NCI-H69 (cell line): ENCODE measurements at places on chromosomes 12 and 14.
A peak's percentile ranks its signal among the peaks of the same experiment; 100 is the strongest.

GRCh38 chr14:51988221-51988620 lies 1.1 kb upstream of the RTRAF start:
- DNase-seq = no peak

DNA sequence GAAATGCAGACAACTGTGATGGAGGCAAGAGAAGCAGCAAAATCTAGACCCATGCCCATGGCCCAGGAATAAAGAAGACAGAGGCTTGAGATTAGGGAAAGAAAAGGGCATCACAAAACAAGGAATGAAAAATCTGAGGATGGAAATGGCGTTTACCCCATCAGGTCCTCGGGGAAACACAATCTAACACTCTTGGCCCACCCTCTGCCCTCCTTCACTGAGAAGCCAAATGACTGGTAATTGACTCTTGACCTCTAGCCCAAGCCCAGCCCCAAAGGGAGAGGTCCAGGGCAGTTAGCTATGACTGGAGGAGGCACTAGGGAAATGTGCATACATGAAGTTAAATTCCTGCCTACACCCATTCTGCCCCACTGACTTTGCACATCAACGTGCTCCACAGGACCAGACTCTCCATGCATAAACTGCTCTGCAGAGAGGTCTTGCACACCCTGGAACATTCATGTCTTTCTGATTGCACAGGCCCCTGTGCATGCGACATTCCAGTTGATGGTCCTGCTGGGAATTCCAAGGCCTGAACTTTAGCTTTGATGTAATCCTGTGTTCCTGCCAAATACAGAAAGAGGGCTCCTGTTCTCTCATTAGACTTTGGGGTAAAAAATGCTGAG lies 5.7 kb downstream of the ZFHX2 start:
- no peak for DNase-seq

- peak; percentile 40 for DNase-seq
Observed at GRCh38 chr14:67883717-67884116, 64.1 kb downstream of the RAD51B start.

- DNase-seq = no peak
Observed at GRCh38 chr14:52837451-52837850, 46.0 kb upstream of the GNPNAT1 start.

DNA sequence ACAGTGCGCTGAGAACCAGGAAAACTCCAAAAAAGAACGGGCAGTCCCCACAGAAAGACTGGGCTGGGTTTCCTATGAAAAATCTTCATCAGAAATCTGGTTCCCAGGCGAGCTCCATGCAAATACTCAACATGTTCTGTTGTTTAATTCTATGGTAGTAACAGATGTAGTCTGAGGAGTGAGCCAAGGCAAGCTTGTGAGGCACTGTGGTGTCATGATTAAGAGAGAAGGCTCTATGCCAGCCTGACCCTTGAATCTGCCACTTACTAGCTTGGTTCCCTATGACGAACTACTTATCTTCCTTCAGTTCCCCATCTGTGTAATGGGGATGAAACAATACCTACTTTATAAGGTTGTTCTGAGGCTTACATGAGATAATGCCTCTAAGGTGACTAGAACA lies 10.7 kb downstream of the POMT2 start:
- no peak for DNase-seq

- DNase-seq = no peak
Observed at GRCh38 chr12:92332552-92332951, 186.9 kb upstream of the BTG1 start.

DNA sequence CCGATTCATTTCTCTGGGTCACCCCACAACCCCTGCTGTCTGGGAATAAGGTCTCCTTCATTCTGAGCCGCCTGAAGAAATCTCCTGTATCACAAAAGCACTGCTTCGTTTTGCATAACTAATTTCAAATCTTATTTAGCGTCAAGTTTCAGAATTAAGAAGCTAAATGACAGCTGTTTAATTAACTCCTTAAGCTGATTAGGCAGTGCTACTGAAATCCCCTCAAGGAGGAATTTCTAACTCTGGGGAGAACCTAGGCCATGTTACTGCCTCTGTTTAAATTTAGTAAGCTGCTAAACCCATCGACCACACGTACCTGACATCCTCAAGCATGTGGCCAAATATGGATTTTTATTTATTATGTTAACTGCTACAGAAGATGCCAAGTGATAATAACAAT lies 373.6 kb downstream of the GLT1D1 start:
- no peak for DNase-seq

DNA sequence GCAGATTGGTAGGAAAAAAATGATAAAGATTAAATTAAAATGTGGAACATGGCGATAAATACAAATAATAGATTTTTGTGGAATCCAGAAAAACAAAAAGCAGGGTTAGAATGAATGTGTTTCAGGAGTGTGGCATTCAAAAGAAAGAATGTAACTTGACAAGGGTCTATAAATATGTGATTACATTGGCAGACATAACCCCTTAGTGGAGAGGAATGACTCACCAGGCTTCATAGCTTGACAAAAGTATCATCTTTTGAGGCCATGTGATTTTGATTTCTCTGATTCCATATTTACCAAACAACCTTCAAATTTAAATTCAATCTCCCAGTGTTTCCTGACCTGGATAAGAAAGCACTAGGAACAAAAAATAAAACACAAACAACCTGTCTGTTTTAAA lies 24.4 kb upstream of the MGST1 start:
- DNase-seq = peak; percentile 46

- peak; percentile 82 for DNase-seq
Observed at GRCh38 chr14:68248481-68249255, 429.1 kb downstream of the RAD51B start.

DNA sequence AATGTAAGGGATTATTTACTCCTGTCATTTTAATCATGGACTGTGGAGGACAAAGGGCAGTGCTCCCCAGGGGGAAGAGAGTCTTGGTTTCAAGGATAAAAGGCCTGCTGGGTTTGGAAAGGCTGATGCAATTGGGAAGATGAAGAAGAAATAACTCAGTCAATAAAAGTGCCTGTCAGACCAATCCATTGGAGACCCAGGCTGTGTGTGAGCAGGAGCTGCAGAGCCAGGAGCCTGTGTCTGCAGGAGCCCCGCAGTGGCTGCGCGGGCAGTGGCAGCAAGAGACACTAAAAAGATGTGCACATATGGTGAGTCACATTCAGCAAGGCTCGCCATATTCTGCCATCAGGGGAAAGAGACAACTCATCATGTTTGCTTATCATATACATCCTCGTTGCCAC lies 90.4 kb downstream of the CRACR2A start:
- peak; percentile 98 for DNase-seq

- DNase-seq = peak; percentile 94
Observed at GRCh38 chr12:54368709-54369596, 4.7 kb upstream of the GPR84 start.

DNA sequence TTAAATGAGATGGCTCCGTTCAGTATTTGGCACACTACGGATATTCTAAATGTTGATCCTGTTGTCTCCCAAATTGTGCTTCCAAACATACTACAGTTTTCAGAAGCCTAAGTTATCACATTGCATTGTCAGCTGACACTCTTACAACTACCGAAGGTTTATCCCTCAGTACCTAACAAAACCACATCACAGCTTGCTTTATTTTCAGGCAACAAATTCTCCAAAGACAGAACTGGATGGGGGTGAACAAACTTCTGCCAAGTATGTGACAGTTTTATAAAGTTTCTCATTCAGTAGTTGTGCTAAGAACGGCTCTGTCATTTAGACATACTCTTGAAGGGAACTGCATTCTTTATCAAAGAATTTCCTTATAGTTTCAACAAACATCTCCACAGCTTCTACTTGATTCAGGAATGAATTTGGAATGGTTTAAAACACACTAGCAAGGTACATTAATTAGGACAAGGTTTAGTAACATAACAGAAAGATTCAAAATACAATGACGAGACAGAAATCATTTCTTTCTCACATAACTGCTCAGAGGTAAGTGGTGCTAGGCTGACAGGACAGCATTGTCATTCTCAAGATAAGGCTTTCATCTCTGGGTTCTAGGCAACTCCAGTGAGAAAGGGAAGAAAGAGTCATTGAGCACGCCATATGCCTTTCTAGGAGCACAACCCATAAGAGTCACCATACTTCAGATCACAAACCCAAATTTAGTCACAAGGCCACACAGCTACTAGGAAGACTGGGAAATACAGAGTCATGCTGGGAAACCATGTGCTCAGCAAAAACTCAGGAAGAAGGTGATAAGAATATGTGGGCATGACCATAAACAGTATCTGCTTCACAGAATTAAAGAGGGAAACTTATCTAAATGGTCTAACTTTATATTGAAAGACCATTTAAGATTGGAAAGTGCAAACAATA lies 100.7 kb downstream of the DUSP6 start:
- DNase-seq = no peak

- peak; percentile 42 for DNase-seq
Observed at GRCh38 chr12:52009081-52009751, 2.5 kb downstream of the TAMALIN start.

DNA sequence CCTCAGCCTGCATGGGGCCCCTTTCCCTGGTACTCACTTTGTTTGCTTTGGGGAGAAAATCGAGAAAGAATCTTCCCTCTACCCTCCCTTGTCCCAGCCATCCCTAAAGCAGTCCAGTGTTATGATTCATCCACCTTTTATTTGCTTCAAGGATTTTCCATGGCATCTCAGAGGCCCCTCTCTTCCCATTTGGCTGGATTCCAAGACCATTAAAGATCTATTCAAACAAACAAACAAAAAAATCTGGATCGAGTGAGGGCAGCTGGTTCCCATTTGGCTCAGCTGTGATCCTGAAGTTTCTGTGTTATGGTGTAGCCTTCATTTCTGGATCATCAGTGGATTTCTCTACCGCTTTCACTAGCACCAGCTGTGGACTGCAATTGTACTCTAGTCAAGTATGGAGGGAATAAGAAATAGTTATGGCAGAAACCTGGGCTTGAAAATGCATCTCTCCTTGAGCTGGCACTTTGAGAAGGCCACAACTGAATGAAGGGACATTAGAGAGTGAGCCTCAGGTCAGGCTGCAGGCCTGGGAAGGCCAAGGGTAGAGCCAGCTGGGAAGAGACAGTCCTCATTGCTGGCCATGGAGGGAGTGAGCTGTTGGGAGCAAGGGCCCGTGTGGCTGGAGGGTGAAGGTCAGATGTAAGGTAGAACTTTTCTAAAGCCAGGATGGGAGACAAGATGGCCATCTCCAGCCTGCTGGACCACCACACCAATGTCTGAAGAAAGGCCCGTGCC lies 13.7 kb downstream of the KRT71 start:
- DNase-seq = peak; percentile 76

DNA sequence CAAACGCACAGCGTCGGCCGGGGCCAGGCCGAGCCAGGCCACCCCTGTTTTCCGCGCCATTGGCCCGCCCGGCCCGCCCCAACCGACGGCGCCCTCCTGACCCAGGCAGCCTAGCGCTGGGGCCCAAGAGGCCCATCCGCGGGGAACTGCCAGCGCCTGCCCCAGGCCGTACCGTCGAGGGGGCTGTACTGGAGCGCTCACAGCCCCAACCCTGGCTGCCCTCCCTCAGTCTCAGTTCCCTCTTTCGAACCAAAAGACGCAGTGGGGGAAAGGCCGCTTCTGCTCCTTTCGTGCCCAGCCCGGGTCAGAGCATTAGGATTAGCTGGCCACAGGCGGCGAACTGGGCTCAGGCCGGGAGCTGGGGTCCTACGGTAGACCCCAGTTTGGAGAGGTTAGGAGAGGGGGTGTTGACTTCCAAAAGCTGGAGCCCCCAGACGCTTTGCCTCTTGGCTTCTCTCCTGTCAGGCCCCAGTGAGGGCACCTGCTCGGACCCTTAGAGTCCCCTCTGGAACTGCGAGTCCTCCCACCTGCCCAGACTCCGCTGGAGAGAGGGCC lies 1.9 kb downstream of the NKX2-1 start:
- no peak for DNase-seq

GRCh38 chr12:110533607-110534006 lies 31.5 kb downstream of the RAD9B start:
- DNase-seq = no peak

DNA sequence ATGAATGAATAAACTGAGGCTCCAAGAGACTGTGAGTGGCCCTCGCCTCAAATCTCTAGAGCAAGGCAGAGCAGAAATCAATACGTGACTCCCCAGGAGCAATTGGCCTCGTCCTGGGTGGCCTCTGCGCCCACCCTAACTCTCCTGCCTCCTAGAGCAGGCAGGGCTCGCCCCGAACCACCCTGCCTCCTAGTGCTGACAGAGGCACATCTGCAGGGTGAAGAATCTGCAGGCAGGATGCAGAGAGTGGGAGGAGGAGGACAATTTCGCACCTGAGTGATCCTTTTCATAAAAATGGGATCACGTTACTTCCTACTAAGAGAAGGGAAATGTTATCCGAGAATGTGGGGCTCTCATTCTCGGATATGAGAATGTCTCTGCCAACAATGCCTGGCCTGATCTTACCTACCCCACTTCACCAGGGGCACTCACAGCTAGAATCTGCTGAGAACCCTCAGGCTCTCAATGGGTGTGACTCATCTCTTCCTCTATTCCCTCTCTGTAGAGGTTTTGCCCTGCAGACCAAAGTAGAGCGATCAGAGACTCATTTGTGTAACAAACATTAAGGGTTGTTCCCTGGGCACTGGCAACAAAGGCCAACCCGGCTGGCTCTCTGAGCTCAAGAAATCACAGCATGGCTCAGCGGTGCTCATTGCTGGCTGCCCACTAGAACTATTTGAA lies 61.7 kb upstream of the BCL2L14 start:
- peak; percentile 85 for DNase-seq

DNA sequence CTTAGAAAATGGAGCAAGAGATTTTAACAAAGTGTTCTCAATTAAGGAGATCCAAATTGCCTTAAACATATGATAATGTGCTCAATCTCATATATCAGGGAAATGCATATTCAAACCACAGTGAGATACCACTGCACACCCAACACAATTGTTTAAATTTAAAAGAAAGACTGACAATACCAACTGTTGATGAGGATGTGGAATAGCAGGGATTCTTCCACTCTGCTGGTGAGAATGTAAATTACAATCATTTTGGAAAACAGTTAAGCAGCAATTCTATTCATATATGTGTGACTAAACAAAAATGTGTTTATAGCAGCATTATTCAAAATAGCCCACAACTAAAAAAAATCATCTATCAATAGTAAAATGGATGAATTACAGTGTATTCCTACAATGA lies 144.2 kb downstream of the KICS2 start:
- no peak for DNase-seq

DNA sequence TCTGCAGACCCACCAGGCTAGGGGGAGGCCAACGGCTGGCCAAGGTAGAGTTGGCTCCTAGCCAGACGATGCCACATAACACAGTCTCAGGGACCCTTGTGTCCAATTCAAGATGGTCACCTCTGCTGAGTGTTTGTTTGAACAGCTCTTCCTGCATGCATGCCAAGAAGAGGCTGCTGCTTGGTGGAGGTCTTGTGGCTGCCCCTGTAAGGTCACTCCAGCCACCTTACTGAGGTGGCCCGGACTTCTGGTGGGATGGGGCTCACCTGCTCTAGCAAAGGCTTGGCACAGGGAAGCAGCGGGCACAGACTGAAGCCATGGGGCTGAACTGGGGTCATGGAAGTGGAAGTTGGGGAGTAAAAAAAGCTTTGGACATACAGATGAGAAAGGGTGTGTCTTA lies 210.3 kb downstream of the GLT1D1 start:
- no peak for DNase-seq

GRCh38 chr12:120799243-120800045 lies 73.8 kb downstream of the ACADS start:
- peak; percentile 20 for DNase-seq

GRCh38 chr14:104976198-104977007 lies 1.8 kb downstream of the AHNAK2 start:
- peak; percentile 89 for DNase-seq

- DNase-seq = peak; percentile 45
Observed at GRCh38 chr12:20492251-20492760, 124.0 kb downstream of the PDE3A start.

- DNase-seq = no peak
Observed at GRCh38 chr14:85644211-85644610, 114.3 kb downstream of the FLRT2 start.
